ENCODE measurements at places on chromosomes 5 and 9.

- DNase-seq, result no peak
Measured at GRCh38 chr5:142382186-142382585, 57.4 kb upstream of the SPRY4 start.

- DNase-seq, result no peak
Measured at GRCh38 chr5:160363211-160363610, 7.2 kb downstream of the C1QTNF2 start.

- no peak for DNase-seq
Measured at GRCh38 chr5:172043865-172044264, 37.4 kb upstream of the FBXW11 start.

DNA sequence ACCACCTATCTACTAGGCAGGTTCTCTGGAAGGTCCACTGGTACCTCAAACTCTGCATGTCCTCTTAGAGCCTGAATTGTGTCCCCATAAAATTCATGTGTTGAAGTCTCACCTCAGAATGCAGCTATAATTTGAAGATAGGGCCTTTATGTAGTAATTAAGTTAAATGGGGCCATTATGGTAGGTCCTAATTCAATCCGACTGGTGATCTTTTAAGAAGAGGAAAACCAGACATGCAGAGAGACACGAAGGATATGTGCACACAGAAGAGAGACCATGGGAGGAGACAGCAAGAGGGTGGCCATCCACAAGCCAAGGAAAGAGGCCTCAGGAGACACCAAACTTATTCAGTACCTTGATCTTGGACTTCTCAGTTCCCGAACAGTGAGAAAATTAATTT lies 345.4 kb downstream of the ENC1 start:
- no peak for DNase-seq

DNA sequence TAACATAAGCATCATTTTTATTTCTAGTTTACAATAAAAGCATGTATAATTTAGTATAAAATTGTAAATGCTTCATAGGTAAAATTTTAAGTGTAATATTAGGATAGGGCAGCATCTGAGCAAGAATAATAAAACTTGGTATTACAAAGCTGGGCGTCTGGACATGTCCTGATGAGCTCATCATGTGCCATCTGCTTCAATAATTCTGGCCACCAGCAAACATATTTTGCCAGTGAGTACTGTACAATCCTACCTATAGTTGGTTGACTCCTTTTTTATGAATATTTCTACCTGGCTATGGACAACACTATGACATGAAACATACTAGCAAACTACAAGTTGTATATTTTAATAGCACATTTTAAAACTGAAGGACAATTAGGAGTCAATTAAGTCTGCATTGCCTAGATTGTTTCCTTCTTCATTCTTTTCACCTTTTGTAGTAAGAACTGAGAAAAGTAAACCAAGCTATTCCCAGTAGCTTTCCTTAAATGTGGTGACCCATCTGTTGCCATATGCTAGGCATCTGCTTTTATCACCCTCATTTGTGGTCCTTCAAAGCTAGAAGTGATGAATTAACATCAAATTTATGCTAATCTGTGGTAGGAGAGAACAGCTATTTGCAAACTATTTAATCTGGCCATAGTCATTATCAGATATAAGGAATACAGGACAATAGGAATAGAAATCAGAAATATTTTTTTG lies 23.4 kb downstream of the LURAP1L start:
- DNase-seq, result no peak

DNA sequence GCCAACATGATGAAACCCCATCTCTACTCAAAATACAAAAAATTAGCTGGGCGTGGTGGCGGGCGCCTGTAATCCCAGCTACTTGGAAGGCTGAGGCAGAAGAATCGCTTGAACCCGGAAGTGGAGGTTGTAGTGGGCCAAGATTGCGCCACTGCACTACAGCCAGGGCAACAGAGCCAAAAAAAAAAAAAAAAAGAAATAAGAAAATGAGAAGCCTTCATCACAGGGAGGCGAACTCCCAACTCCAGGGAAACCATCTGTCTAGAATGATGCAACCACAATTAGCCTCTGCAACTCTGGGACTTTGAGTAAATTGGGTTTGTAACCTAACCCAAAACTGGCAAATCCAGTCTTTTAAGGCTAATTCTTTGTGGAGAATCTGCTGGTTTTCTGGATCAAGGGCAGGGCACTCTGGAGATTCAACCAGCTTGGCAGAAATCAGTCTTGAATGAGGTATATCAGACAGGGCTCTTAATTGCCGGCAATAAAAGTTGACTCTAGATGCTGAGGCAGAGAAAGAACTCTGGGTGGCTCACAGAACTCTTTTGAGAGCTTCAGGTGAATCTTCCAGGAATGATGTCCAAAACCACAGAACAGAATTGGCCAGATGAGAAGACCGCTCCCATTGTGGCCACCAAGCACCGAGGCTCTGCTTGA lies 9.9 kb downstream of the S100Z start:
- DNase-seq, result no peak

- no peak for DNase-seq
Measured at GRCh38 chr9:117587263-117587662, 116.9 kb upstream of the TLR4 start.

- no peak for DNase-seq
Measured at GRCh38 chr5:65823204-65823603, 101.2 kb downstream of the NLN start.

- DNase-seq, result no peak
Measured at GRCh38 chr5:74314906-74315305, 325.6 kb downstream of the ENC1 start.

Data from activated CD4-positive, alpha-beta T cell treated with anti-CD3 and anti-CD28 coated beads, Interleukin-2, amount 50 U/mL, for 48 hours (primary cell).